ENCODE measurements at places on chromosomes 5 and 9. TPM values are rescaled to one million over a fixed set of nuclear protein-coding genes. Genes with fewer than 3 reads are reported as not detected.

GRCh38 chr5:17482790-17483189 lies 15.2 kb upstream of the TAF11L2 start:
- no peak overlapping the region for H3K27ac ChIP-seq
- no peak overlapping the region for H3K4me3 ChIP-seq
- DNase-seq = no peak
- no peaks in the 10 kb centered on the region for H3K36me3 ChIP-seq
- no peaks in the 10 kb centered on the region for H3K4me1 ChIP-seq

Gene SH3RF2
- total RNA-seq = not detected

DNA sequence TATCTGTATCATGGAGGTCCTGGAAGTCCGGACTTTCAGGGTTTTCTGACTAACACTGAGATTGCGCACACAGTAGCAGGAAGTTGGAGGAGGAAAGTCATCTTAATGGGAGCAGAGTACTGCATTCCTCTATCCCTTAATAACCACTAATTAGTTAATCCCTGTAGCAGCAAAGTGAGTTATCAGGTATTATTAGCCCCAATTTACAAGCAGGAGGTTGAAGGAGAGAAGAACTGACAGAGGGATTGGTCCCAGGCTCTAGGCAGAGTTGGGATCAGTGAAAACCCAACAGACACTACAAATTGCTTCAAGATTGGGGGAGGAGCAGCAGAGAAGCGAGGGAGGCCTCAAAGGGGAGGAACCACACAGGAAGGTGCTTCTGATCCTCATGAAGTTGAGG lies 74.5 kb upstream of the XPA start:
- no peak overlapping the region for H3K27ac ChIP-seq
- H3K4me1 ChIP-seq = no peaks in the 10 kb centered on the region
- no peak for DNase-seq
- H3K36me3 ChIP-seq = no peaks in the 10 kb centered on the region
- H3K27me3 ChIP-seq = peaks cover 14% of the 10 kb centered on the region

GRCh38 chr9:92608241-92608908 lies 61.6 kb downstream of the IPPK start:
- no peaks in the 10 kb centered on the region for H3K4me1 ChIP-seq
- H3K27ac ChIP-seq = no peak overlapping the region
- no peaks in the 10 kb centered on the region for H3K27me3 ChIP-seq

GRCh38 chr5:66889056-66889455 lies 292.9 kb downstream of the MAST4 start:
- no peaks in the 10 kb centered on the region for H3K4me1 ChIP-seq
- no peak for DNase-seq
- no peak overlapping the region for H3K27ac ChIP-seq
- H3K4me3 ChIP-seq = no peak overlapping the region

GRCh38 chr5:95843733-95844223 lies 21.3 kb upstream of the GLRX start:
- no peak for DNase-seq
- H3K36me3 ChIP-seq = no peaks in the 10 kb centered on the region
- H3K27me3 ChIP-seq = no peaks in the 10 kb centered on the region
- no peak overlapping the region for H3K4me3 ChIP-seq
- H3K4me1 ChIP-seq = peaks cover 17% of the 10 kb centered on the region
- no peak overlapping the region for H3K27ac ChIP-seq

GRCh38 chr9:111533099-111533790 lies 8.3 kb downstream of the ZNF483 start:
- no peaks in the 10 kb centered on the region for H3K4me1 ChIP-seq
- DNase-seq = no peak
- no peaks in the 10 kb centered on the region for H3K27me3 ChIP-seq
- H3K27ac ChIP-seq = no peak overlapping the region
